Stimulated activated CD4-positive, alpha-beta T cell treated with anti-CD3 and anti-CD28 coated beads, TNF-alpha, amount 100 ng/mL, for 1 hour (primary cell): ENCODE measurements at places on chromosomes 1 and 21.

GRCh38 chr1:90502696-90503095 lies 214.4 kb downstream of the BARHL2 start:
- DNase-seq = no peak

DNA sequence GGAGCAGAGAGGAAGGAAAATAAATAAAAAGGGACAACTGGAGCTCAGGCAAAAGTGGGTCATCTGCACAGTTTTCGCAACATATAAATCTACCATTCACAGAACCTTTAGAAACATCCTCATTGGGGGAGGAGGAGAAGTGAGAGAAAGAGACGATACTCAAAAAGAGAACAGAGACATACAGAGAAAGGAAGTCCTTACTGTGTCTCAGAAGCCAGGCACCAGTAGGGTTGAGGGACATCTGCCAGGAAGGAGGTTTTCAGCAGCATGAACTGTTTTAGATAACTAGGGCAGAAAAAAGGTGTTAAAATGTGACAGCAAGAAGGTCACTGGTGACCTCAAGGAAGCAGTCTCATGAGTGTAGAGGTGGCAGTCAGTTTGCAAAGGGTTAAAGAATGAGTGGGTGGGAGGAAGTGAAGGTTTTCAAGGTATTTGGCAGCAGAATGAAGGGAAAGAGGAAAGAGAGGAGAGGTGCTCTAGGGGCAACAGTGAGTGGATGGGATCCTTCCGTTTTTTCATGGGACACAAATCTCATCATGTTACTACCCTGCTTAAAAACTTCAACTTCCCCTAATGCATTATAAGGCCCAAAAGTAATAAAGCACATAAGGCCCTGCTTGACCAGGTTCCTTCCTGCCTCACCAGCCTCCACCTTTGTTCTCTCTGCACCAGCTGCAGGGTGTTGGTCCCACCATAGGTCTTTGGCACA lies 9.5 kb downstream of the JAK1 start:
- no peak for DNase-seq

GRCh38 chr1:228079601-228080263 lies 2.8 kb upstream of the ARF1 start:
- DNase-seq = no peak

DNA sequence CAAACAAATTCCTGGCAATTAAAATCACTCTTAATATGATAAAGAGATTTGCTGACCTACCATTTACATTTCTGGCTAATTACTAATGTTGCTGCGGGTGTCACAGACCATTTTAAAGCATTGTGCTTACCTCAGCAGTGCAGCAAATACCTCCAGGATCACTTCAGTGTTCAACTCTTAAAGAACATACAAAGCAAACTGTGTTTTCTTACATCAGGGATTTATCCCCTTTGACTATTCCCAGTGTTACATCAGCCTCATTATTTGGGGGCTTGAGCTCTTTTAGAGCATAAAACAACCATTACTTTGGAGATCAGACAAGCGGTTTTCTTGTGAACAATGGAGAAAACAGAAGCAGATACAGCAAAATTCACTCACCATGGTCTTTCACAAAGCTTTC lies 185.4 kb downstream of the LYPLAL1 start:
- no peak for DNase-seq

GRCh38 chr1:50742523-50742922 lies 217.5 kb downstream of the FAF1 start:
- no peak for DNase-seq

- DNase-seq = no peak
Measured at GRCh38 chr1:20379075-20379474, 88.4 kb downstream of the VWA5B1 start.

DNA sequence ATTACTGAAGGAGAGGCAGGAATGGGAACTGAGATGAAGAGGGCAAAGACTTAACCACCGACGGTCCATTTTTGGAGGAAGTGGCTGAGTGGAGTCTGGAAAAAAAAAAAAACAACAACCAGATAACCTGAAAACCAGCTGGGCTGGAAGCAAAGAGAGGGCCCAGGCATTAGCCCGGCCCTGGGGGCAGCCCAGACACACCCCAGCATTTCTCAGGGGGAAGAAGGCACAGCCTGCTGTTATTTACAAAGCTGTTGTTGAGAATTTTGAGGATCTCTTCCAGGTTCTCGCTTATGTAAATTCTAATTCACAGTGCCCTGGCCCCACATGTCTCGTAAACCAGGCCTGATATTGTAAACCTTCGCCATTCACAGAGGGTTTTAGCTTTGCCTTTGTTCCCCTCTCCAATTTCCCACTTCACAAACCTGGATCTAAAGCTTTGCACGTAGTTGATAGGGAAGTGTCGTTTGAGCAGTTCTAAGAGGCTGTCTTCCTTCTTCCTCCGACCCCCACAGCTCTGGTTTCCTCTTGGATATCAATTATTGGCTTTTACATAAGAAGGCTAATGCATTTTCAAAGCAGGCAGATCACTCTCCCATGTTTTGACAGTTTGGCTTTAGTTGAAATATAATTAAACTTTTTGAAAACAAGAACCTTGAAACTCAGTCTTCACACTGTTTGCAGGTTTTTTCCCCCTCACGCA lies 161.8 kb upstream of the IRF2BP2 start:
- DNase-seq = no peak

GRCh38 chr1:109719337-109719837 lies 7.3 kb downstream of the GSTM5 start:
- no peak for DNase-seq

- DNase-seq = no peak
Measured at GRCh38 chr1:228488125-228488817, 1.1 kb downstream of the RNF187 start.
